ENCODE measurements at places on chromosomes 7 and 10.

GRCh38 chr7:64905133-64905532 lies 2.1 kb downstream of the ZNF273 start:
- no peak for DNase-seq

GRCh38 chr7:33901847-33902246 lies 3.5 kb upstream of the BMPER start:
- no peak for DNase-seq

DNA sequence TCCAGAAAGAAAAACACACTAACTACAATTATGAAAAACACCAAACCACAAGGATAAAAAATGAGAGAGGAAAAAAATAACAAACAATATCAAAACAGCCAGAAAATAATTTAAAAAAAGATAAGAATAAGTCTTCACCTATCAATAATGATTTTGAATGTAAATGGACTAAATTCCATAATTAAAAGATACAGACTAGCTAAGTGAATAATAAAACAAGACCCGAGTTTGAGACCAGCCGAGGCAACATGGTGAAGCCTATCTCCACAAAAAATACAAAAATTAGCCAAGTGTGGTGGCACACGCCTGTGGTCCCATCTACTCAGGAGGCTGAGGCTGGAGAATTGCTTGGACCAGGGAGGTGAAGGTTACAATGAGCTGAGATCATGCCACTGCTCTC lies 131.1 kb downstream of the MTERF1 start:
- no peak for DNase-seq

DNA sequence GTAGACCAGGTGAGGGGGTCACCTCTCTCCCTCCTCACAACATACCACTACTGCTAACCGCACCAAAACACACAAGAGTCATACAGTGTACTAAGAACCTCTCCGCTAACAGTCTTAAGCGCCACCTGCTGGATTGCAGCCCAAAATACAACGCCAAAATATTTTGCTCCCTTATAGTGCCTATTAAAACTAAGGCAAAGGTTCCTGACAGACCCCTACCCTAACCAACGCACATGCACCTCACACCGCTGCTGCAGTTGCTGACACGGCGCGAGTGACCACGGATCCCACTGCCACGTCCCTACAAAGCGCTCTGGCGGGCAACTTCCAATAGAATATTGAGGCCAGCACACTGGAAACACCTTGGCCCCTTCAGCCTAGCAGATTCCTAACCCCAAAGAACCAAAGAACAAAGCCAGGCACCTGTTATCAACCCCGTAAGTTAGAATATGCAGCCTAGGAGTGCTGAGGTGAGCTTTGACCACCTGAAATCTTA lies 563.6 kb upstream of the SEMA3D start:
- no peak for DNase-seq

DNA sequence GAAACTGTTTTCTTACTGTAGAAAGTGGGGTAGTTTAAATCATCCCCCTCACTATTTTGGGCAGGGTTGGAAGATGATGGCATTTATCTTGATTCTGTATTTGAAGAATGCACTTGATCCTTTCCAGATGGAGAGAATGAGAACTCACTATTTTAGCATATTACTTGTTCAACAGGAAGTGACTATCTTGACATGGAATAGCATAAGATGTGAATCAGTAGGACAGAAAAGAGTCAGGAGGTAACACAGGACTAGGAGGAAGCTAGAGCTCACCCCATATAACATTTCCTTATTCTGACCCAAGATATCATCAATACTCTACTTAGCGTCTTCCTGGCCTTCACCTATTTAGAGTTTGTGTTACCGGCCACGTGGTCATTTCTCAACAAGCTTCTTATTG lies 400.2 kb downstream of the PHTF2 start:
- DNase-seq: no peak

- DNase-seq: no peak
Observed at GRCh38 chr10:23433701-23434100, 5.2 kb upstream of the OTUD1 start.

Data from right forelimb (tissue), 1 donor.